EH (cell line): ENCODE measurements at places on chromosomes 16 and 17.

DNA sequence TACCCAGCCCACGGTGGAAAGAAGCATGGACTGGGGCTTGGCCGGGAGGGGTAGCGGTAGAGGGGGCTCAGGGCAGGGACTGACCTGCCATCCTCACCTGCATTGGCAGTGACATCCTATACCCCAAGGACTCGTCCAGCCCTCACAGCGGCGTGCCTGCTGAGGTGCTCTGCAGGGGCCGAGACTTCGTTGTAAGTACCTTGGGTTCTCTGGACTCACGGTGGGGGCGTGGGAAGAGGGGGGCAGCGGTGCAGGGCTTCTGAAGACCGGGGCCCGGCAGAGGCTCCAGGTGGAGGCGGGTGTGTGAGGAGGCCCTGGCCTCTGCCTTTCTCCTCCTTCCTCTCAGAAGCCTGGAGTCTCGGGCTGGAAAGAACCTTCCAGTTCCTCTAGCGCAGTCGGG is 25.5 kb downstream of the POLR3E start:
- no peak for DNase-seq

- DNase-seq, result no peak
Observed at GRCh38 chr16:48522041-48522440, 87.9 kb downstream of the N4BP1 start.

DNA sequence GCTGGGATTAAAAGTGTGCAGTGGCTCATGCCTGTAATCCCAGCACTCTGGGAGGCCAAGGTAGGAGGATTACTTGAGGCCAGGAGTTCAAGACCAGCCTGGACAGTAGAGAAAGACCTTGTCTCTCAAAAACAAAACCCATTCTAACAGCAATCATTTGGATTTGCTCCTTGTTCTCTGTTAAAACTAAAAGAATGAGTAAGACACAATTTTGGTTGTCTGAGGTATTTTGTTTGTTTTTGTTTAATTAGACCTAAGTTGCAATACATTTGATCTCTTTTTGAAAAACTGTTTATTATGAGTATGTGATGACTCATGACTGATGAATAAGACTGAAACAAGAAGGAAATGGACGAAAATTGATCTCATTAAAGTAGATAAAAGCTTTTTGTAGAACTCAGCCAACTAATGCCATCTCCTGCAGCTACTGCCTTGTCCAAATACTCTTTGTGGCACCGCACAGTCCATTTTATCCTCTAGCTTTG is 29.0 kb downstream of the GLG1 start:
- peak; percentile 68 for DNase-seq

DNA sequence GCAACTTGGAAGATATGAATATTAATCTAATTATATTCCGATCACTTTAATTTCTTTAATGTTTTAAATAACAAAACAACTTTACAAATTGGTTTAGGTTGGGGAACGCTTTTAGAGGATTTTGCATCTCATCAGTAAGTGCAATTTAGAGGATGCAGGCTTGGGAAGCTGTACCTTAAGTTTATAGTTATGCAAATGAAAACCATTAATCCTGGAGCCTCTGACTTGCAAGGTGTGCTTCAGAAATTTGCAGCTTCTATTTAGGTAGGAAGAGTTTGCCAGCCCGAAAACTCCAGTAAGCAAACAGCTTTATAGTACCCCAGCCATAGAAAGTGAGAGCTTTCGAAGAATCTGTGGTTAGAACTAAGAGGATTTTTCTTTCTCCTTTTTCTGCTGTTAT is 547.0 kb downstream of the MAF start:
- no peak for DNase-seq

- DNase-seq, result no peak
Observed at GRCh38 chr16:54067322-54068065, 219.1 kb downstream of the IRX3 start.

DNA sequence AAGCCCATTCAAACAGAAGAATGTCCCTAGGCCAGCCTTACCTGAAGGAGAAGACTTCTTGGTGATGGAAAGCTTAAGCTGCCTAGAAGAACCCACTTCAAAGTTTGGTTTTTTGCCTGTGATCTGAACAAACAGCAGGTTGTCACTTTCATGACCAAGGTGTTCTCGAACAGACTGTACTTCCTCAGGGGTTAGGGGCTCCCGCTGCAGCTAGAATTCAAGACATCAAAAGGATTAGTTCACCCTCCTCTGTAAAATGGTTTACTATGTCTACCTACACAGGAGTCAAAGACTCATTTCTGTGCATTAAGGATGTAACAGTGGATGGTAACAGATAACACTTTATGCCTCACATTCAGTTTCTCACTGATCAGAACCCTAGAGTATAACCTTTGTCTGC is 13.2 kb downstream of the CIAPIN1 start:
- DNase-seq, result no peak

DNA sequence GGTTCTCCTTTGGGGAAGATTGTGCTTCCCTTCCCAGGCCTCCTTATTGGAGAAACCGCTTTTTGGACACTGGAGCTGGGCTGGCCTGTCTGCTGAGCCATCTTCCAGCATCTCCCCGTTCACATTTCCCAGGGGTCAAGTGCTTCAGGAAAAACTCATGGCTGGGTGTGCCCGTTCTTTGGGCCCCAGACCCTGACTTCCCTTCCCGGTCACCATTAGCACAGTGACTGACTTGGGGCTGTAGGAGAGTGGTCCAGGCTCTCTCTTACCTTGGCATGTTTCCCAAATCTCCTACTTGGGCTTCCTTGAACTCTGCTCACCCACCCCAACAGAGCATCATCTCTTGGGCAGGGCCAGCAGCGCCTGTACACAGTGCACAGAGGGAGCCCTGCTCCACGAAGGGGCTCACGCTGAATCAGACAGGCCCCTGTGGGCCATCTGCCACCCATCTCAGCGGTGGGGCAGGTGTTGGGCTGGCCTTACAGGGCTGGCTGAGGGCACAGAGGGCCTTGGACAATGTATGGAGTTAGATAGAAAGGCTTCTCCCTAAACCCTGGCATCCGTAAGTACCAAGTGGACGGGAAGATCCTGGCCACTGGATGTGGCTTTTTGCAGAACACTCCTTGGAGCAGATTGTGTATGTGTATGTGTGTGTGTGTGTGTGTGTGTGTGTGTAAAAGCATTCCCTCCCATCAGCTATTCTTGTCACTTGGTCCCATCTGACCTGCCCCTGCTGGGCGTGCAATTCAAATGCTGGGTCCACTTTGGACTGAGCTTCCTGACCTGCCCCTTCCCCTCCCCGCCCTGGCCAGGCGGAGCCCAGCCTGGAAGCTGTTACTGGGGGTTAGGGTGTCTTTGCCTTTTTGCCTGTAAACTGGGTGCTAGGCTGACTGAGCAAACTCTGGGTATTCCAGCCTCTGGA is 24.9 kb upstream of the CDC42EP4 start:
- no peak for DNase-seq

GRCh38 chr17:19382531-19383444 is 4.2 kb downstream of the MFAP4 start:
- no peak for DNase-seq

- peak; percentile 11 for DNase-seq
Observed at GRCh38 chr16:49563666-49564065, 190.1 kb downstream of the C16orf78 start.

GRCh38 chr16:7014756-7015155 is 317.9 kb upstream of the RBFOX1 start:
- DNase-seq, result no peak

DNA sequence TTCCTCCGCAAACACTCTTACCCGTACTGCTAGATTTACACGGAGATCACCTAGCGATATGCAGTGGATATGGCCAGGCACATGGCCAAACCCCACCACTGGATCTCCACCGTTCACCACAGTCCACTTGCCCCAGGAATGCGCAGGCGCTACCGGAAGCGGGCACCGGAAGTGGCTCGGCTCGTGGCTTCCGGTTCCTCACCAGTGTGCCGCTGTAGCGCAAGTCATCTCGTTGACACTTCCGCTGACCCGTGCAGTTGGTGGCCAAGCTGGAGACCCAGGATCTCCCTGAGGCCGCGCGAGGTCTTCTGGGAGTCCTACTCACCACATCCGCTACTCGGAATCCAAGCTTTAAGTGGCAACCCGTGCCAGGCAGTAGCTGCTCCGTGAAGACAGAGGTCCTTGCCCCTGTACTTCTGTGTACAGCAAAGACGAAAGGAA is 11.5 kb downstream of the ZNF597 start:
- peak; percentile 73 for DNase-seq

- peak; percentile 54 for DNase-seq
Observed at GRCh38 chr17:60087882-60088669, 9.4 kb upstream of the HEATR6 start.

GRCh38 chr16:73056921-73057290 is 9.0 kb upstream of the ZFHX3 start:
- DNase-seq, result no peak

DNA sequence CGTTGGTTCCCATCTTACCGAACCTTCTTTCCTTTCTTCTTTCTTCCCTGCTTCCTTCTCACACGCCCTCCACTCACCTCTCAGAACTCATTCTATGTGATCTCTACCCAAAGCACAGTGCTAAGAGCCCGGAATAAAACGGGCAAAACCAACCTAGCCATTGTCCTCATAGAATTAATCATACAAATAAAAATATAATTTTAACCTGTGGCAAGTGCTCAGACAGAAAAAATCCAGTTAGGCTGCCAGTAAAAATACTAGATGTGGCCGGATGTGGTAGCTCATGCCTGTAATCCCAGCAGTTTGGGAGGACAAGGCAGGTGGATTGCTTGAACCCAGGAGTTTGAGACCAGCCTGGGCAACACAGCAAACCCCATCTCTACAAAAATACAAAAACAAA is 27.0 kb downstream of the BMERB1 start:
- DNase-seq, result no peak

DNA sequence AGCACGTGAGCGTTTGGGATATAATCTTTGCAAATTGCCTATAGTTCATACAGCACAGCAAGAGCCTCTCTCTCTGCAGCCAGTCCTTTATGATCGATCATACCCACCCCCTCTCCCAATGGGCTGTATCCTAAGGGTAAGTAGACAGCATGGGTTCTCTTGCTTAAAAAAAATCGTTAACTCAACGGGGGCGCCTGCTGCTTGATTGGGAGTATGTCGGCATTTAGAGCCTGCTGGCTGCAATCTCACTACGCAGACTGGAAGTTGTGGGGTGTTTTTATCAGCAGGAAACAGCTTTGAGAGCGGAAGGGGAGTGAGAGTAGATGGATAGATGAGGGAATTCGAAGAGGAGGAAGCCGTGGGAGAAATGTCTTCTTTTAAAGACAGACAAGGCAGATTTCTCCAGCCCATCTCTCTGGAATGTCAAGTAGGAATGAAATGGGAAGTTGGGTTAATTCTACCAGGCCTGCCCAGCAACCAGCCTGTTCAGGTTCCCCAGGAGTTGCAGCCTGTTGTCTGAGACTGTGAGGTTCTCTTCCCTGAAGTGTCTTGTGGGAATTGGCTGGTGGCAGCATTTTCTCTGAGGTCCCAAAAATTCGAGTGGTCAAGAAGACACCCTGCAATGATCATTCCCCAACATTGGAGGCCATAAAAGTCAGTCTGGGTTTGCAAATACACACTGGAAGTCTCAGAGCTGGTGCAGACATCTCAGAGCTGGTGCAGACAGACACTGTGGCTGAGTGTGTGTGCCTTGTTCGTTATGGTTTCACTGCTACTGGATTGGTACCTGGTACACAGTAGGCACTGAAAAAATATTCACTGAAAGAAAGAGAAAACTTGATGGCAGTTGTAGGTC is 65.6 kb downstream of the PRKCB start:
- no peak for DNase-seq

GRCh38 chr16:29975134-29975538 is 1.5 kb downstream of the TAOK2 start:
- DNase-seq, result no peak

DNA sequence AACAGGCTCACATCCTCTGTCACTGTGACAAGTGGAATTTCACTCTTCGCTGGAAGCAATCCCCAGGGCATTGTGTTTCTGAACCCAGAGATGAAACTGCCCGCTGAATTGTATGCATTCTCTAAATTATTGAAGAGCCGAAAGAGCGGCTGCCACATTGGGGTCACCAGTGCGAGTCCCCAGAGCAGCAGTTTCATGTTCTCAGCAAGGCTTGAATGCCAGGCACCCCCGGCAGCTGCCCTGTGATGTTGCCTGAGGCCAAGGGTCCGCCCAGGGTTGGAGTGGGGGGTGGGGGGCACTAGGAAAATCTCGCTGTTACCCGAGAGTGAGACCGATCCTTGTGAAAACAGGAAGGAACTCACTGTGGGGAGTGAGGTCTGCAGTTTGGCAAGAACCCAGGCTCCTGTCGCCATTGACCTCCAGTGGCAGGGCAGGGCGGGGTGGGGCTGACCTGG is 20.7 kb upstream of the BCAR1 start:
- no peak for DNase-seq

GRCh38 chr17:78774453-78774852 is 7.6 kb downstream of the CYTH1 start:
- DNase-seq, result no peak

GRCh38 chr17:37770631-37771518 is 26.0 kb upstream of the HNF1B start:
- DNase-seq, result peak; percentile 74

- DNase-seq, result no peak
Observed at GRCh38 chr17:68513932-68514331, 1.7 kb downstream of the PRKAR1A start.

DNA sequence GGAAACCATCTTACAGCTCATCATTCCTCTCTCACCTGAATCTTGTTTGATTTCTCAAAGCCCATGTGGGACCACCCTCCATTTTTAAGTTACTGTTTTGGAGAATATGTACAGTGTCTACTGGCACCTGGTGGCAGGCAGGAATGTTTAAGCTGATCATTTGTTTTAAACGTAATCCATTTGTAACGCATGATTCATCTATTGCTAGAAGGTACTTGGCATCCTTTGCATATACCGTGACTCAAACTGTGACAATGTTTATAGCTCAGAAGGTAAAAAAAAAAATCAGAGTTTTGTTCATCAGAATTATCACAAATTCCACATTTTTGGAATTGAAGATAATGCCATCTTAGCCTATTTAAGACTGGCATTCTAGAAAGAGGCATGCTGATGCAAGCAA is 1007.5 kb upstream of the EEF2KMT start:
- peak; percentile 45 for DNase-seq

- DNase-seq, result no peak
Observed at GRCh38 chr16:29111421-29111820, 126.6 kb downstream of the LAT start.

DNA sequence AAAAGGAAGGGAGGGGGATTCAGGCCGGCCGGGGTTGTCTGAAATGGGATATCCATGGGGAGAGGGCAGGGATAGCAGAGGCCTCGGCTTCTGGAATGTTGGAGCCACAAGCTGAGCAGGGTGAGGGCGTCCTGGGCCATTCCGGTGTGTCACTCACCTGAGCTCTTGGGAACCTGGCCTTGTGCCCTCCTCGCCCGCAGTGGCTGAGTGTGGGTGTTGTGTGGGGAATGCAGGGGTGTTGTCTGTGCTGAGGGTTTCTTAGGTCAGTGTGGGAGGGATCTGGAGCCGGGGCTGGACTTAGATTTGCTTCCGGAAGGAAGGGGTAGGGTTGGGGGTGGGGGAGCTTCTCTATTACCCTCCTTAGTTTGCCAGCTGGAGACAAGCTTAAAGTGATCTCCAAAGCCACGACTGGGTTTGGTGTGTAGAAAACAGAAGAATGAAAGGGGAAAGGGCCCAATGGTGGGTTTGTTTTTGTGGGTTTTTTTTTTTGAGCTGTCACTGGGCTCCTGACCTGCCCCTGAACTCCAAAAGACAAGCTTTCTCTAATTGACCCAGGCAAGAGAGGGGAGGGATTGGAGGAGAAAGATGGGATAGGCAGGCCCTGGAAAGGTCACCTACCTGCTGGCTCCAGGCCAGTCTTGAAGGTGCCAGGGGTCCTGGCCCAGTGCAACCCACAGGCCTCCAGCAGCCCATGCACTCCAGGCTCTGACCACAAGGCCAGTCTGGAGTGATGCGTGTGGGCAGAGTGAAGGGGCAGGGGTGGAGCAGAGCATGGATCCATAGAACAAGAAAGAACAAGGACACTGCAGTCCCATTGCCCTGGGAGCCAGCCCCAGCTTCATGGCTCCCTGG is at the start of gene SULT1A2:
SULT1A2 (minus strand) TSS at position 211 of the 852 bp plus-strand sequence. CDS start 1,120 bp downstream, outside the sequence.
- no peak for DNase-seq
